ENCODE measurements at places on chromosomes 5 and 9. TPM values are rescaled to one million over a fixed set of nuclear protein-coding genes. Genes with fewer than 3 reads are reported as not detected.

DNA sequence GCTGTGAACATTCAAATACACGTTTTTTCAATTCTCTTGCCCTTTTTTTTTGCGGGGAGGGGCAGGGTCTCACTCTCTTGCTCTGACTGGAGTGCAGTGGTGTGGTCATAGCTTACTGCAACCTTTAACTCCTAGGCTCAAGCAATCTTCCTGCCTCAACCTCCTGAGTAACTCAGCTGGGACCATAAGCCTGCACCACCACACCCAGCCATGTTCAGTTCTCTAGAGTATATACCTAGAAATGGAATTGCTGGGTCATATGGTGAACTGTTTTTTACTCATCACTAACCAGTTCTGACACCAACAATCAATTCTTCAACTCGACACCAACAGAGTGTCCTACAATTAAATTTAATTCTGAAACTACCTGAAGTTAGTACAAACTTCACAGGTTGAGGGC is 85.5 kb upstream of the ZNF169 start:
- DNase-seq: no peak

GRCh38 chr9:130522233-130522808 is 57.1 kb upstream of the FUBP3 start:
- no peak for DNase-seq

DNA sequence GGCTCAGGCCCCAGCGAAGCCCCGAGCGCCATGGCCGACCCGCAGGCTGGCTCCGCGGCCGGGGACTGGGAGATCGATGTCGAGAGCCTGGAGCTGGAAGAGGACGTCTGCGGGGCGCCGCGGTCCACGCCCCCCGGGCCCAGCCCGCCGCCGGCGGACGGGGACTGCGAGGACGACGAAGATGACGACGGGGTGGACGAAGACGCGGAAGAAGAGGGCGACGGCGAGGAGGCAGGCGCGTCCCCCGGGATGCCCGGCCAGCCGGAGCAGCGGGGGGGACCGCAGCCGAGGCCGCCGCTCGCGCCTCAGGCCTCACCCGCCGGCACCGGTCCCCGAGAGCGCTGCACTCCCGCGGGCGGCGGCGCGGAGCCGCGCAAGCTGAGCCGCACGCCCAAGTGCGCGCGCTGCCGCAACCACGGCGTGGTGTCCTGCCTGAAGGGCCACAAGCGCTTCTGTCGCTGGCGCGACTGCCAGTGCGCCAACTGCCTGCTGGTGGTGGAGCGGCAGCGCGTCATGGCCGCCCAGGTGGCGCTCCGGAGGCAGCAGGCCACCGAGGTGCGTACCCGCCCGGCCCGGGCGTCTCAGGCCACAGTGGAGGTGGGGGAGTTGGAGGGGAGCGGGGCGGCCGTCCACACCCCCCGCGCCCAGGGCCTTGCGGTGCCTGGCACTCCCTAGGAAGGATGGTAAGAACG is 1.6 kb downstream of the DMRT2 start:
- no peak for DNase-seq

DNA sequence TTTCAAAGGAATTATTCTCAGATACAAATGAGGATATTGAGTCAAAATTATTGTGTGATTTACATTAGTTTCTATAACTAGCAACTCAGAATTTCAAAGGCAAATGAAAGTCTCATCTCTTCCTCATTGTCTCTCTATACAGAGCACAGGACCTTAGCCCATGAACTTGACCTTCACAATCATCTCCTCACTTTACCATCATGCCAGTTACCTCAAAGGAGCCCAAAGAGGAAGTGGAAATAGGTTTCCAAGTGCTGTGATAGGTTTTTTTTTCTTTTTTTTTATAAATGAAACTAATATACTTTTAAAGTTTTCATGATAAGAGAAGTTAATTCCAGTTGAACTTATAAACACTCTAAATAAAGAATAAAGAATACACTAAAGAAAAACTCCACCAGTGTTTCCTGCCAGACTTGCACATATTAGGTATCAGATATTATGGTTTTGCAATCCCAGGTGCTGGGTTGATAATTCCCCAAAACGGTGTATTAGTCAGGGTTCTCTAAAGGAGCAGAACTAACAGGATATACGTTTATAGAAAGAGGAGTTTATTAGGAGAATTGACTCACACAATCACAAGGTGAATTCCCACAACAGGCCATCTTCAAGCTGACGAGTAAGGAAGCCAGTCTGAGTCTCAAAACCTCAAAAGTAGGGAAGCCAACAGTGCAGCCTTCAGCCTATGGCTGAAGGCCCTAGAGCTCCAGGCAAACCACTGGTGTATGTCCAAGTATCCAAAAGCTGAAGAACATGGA is 50.1 kb upstream of the ADAMTS16 start:
- no peak for DNase-seq

DNA sequence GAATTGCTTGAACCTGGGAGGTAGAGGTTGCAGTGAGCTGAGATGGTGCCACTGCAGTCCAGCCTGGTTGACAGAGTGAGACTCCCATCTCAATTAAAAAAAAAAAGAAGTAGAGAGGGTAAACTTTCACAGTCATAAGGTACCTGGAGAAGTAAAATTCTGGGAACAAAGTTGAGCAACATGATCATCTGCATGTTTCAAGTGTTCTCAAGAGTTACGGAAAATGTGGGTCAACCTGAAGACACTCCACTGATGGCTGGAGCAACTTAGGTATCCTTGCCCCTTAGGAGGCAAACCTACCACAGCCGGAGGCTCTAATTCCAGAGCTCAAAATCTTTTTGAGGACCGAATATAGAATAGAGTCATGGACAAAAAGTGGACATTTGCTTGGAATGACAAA is 370.8 kb upstream of the RFX3 start:
- no peak for DNase-seq

DNA sequence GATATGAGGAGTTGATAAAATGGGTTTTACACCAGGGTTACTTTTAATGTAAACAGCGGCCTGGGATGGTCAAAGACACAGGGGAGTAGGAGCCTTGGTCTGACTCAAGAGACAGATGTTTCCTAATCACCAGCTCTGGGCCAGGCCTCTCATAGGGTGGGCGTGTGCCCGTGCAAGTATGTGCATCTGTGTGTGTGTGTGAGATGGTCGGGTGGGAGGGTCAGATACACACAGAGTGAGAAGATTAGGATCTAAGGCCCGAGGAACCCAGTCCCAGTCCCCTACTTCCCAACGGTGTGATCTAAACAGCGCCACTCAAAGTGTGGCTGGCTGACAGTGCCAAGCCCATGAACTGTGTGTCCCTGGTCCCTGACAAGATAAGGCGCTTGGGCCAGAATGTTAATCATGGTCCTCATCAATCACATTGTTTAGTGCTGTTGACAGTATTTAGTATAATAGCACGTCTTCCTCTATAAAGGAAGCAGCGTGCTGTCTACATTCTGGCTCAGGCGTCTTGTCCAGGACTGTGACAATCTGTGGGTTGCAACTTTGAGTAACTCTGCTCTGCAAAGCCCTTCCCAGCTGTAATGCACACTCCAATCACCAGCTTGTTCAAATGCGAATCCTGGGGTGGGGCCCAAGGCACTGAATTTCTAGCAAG is 173.7 kb downstream of the DAB2IP start:
- DNase-seq: no peak

Gene HEMGN
- not detected for total RNA-seq

Gene TSSK1B
- total RNA-seq: 0.33 TPM

Gene OCLN
- total RNA-seq: 45.2 TPM
